Midbrain (tissue), 1 donor: ENCODE measurements at places on chromosomes 6 and 20.

DNA sequence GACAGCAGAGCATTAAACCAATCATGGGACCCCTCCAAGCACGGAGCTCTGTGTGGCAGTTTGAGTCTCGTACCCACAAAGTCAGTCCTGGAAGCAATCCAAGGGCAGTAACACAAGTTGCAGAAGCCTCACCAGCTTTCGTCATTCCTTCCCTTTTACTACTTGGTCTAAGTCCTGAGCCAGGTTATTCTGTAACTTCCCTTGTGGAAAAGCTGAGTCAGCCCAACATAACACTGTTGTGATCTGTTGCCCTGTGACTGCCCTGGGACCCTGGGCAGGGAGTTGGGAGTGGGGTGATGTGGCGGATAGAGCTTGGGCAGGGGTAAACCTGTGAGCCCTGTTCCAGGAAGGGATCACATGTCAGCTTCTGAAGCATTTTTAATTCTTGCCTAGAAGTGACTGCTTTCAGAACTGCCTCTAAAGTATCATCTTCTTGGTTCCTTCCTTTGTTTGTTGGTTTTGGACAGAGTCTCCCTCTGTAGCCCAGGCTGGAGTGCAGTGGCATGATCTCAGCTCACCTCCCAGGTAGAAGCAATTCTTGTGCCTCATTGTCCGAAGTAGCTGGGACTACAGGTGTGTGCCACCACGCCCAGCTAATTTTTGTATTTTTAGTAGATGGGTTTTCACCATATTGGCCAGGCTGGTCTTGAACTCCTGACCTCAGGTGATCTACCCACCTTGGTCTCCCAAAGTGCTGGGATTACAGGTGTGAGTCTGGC, 183.7 kb upstream of the JAG1 start:
- peak; percentile 2 for DNase-seq

DNA sequence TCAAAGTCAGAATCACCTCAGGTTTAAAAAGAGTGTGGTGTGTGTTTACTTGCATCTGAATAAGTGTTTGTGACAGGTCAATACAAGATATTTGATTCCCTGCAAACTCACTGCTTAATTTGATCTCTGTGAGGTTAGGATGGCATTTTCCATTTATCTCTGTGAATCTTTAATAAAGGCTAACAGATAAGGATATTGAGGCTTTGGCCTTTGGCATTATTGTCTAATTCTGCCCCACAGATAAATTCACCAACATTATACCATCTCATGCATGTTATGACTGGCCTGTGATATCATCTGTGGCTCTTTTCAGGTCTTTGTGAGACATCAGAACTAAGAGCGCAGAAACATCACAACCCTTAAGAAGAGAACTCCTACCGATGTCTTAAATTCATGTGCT, 84.7 kb downstream of the TRMT6 start:
- no peak for DNase-seq

GRCh38 chr6:7108964-7109836, 1.4 kb downstream of the RREB1 start:
- DNase-seq: no peak

DNA sequence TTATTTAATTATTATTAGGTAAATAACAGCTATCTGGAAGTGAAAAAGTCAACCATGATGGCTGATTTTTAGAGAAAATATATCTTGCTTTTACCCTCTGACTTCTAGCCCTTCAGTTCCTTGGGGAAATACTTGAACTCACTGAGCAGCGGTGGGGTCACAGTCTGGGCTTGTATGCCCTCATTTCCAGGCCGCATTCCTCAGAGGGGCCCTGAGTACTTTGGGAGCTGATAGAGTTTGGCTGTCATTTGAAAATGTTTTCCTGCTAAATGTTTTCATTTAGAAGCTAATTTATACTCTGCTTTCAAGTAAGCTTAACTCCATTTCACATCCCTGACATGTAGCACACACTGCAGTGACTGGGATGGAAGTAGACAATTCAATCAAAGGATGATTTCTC, 1028.5 kb downstream of the KIF16B start:
- DNase-seq: no peak

- peak; percentile 10 for DNase-seq
Observed at GRCh38 chr20:35145141-35145564, 2.0 kb downstream of the EDEM2 start.

DNA sequence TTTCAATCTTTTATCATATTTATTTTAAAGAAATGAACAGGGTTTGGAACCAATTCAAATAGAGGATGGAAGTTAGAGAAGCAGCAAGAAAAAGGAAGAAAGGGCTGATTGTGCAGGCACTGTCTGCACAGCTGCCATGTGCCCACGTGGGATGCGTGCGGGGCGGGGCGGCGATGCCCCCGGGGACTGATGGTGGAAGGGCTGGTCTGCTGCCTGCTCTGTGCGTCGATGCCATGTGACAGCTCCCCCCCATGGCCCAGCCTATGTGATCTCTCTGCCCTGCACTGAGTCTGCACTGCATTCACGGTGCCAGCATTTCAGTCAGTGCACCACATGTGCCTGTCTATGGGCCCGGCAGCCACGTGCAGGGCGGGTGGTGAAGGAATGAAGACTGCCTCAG, 96.4 kb downstream of the IRF4 start:
- peak; percentile 92 for DNase-seq

GRCh38 chr20:37885593-37886503, 17.1 kb upstream of the VSTM2L start:
- no peak for DNase-seq

GRCh38 chr20:16514140-16514539, 59.1 kb downstream of the KIF16B start:
- DNase-seq: peak; percentile 18

- no peak for DNase-seq
Observed at GRCh38 chr6:169997187-169997929, 245.9 kb downstream of the ERMARD start.

GRCh38 chr6:140360651-140361050, 986.2 kb upstream of the CITED2 start:
- DNase-seq: no peak

DNA sequence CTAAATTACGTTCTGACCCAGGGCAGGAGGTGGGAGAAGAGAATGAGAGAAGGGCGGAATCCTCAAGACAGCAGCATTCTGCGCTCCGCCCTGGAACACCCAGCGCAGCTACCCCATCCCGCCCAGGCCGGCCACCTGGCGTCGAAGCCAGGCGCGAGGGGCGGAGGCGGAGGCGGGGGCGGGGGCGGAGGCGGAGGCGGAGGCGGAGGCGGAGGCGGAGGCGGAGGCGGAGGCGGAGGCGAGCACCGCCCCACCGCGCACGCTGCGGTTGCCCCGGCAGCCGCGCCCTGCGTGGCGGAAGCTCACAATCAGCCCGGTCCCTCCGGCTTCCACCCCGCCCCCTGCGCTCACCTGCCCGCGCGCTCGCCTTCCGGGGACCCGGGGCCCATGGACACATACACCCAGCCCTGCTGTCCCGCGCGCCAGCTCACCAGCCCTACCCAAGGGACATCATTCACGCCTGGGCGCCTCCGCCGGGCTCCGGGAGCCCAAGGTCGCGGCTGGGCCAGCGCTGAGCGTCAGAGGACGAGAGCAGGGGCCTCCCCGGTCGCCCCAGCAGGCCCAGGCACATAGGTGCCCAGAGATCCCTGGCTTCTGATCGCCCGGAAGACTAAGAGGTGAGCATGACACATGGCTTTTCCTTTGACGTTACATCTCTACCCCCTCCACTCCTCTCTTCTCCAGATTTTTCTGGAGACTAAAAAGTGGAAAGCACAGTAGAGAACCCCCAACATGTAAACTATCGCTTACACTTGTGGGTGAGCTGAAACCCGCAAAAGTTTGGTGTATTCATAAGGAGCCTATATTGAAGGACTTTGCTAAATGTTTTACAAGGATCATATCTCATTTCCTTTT, at the start of gene ANKEF1:
Gene ANKEF1, plus strand, starts transcription at position 271 of the 855 bp plus-strand sequence. CDS start 3,315 bp downstream, outside the sequence.
- peak; percentile 49 for DNase-seq

GRCh38 chr6:14987490-14987889, 258.4 kb upstream of the JARID2 start:
- no peak for DNase-seq

GRCh38 chr6:34231566-34232336, 4.9 kb upstream of the HMGA1 start:
- DNase-seq: no peak

- DNase-seq: no peak
Observed at GRCh38 chr20:19966840-19967239, 50.3 kb upstream of the NAA20 start.

- DNase-seq: no peak
Observed at GRCh38 chr6:155364844-155365437, 50.7 kb upstream of the TFB1M start.

GRCh38 chr20:10668677-10669368, 5.0 kb downstream of the JAG1 start:
- DNase-seq: no peak

DNA sequence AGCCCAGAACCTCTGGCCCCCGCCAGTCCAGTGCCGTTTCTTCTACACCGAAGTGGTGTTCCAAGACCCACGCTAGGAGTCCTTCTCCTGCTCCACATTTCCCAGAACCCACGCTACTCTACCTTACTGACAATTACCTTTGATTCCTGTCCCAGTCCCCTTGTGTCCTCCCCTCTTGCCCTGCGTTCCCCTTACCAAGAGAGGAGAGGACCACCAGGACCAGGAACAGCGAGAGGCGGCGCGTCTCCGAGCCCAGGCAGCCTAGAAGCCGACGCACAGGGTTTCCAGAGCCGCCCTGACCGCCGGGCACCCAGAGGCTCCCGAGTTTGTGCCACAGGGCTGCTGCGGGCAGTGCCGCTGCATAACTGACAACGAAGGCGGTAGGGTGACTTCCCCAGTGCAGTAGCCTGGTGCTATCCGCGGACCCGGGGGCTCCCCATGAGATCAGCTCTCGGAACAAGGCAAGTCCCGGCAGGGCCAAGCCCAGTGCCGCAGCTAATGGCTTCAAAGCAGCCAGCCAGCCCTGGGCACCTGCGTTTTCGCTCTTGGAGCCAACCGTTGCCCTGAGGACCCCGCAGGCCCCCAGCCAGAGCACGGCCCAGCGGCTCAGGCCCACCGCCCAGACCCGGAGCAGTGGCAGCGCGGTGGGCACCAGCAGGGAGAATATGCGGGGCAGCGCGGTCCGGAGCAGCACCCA, 512 bp downstream of the TAP1 start:
- peak; percentile 65 for DNase-seq

DNA sequence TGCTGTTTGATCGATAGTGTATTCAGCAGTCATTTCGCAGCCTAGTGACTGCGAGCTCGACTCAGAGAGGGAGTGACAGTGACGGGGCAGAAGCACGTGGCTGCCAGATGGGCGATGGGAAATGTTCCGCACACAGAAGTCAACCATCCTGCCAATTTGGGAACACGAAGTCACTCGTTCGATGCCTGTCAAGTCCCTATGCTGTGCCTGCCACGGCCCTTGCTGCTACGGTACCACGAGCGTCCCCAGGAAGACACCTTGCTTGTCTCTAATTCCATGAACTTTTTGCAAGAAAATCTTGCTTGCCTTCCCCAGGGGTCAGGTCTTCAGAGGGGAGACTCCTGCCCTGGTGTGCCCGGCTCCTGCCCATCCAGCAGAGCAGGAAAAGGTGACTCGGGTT, 17.0 kb upstream of the STX16 start:
- no peak for DNase-seq

DNA sequence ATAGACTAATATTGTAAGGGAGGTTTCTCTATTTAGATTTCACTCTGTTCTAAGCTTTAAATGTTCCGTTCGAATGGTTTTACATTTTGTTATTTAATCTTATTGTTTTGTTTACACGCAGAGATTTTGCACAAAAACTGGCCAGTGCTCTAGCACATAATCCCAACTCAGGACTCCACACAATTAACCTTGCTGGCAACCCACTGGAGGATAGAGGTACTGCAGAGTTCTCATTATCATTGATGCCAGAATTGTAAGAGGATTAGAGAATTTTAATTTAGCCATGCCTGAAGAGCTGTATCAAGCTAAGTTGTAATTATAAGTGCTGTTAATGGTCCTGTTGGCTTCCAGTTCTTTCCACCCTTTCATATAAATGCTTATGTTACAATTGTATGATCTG, 179.7 kb upstream of the SCGN start:
- DNase-seq: no peak

- no peak for DNase-seq
Observed at GRCh38 chr6:85006362-85006761, 242.0 kb upstream of the TBX18 start.

- DNase-seq: no peak
Observed at GRCh38 chr20:63126876-63127699, 88.8 kb downstream of the YTHDF1 start.

DNA sequence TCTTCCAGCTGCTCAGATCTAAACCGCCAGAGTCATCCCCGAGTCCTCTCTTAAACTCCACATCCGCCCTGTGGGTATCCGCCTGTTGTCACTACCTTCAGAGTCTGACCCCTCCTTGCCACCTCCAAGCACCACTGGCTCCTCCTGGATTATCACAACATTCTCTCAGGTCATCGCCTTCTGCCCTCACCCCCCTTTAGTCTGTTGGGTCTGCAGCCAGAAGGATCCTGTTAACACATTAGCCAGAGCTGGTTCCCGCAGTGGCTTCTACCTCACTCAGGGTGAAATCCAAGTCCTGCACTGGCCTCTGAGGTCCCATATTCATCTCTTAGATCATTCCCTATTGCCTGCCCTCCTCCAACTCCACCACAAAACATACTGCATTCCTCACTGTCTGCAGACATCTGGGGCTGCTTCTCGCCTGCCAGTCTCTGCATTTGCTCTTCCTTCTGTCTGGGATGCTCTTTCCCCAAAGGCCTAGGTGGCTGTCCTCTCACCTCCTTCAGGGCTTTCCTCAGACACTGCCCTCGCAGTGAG, 34.1 kb downstream of the TNXB start:
- DNase-seq: no peak

DNA sequence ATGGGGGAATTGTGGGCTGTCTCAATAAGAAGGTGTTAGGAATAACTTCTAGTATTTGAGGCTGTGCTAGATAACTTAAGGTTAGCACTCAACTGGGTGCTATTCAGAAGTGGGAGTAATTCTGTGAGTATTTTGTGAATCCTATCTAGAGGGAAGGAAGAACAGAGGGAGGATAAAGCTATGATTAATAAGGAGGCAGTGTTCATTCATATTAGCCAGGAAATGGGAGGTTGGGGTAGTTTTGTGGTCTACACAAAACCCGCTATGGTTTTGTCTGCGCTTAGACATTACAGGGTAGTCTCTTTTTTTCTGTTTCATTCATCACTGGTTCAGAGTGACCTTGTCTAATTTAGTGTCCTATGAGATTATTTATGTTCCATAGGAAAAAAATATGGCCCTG, 341.0 kb downstream of the ARHGAP18 start:
- DNase-seq: no peak

- DNase-seq: no peak
Observed at GRCh38 chr6:37788259-37788658, 31.3 kb upstream of the ZFAND3 start.

- DNase-seq: no peak
Observed at GRCh38 chr6:112298816-112299281, 44.5 kb upstream of the LAMA4 start.
